ENCODE measurements at places on chromosomes 1 and 21.

DNA sequence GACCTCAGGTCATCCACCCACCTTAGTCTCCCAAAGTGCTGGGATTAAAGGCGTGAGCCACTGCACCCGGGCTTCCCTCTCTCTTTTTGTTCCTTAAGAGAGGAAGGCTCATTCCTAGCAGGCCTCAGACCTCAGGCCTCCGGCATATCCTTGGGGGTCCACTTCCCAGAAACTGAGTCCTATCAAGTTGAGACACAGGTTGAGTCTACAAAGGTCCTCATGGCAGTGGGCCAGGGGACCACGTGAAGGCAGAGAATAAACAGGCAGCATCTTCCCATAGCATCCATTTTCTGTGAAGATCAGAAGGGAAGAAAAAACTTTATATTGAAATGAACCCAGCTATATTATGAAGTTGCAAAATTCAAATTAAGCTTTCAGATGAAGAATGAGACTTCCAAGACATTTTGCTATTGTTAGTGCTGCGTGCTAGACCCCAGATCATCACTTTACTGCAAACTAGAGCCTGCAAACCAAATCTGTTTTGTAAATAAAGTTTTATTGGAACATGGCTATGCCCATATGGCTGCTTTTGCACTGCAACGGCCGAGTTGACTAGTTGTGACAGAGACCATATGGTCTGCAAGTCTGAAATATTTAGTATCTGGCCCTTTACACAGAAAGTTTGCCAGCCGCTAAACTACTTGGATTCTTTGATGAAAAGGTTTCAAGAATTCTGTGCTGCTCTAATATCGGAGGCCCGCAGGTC, 3.5 kb upstream of the CELA2A start:
- no peak for DNase-seq

GRCh38 chr1:241641773-241642592, 1.8 kb upstream of the CHML start:
- DNase-seq = no peak

GRCh38 chr1:117138106-117138505, 16.6 kb upstream of the TRIM45 start:
- DNase-seq = no peak

DNA sequence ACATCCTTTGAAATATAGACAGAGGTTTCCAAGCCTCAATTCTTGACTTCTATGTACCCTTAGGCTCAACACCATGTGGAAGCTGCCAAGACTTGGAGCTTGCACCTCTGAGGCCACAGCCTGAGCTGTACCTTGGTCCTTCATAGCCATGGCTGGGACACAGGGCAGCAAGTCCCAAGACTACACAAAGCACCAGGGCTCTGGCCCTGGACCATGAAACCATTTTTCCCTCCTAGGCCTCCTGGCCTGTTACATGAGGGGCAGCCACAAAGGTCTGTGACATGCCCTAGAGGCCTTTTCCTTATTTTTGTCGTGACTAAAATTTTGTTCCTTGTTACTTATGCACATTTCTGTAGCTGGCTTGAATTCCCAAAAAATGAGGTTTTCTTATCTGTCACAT, 953.1 kb upstream of the ADGRL4 start:
- no peak for DNase-seq

DNA sequence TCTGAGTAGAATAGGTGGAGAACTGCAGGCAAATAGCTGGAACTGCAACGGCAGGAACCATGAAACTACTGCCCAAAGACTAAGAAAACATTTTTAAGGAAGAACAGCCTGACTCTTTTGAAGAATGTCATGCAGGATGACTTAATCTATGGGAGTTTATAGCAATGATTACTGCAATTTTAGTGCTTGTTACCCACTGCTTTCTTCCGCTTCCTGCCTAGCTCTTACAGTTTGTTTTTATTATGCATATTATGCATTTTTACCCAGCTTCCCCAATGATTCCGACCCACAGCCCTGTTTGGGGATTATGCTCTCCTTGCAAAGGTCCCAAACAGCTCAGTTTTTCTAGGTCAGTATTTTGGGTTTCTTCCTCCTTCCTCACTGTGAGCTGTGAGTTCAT, 71.2 kb downstream of the PCNX2 start:
- no peak for DNase-seq

DNA sequence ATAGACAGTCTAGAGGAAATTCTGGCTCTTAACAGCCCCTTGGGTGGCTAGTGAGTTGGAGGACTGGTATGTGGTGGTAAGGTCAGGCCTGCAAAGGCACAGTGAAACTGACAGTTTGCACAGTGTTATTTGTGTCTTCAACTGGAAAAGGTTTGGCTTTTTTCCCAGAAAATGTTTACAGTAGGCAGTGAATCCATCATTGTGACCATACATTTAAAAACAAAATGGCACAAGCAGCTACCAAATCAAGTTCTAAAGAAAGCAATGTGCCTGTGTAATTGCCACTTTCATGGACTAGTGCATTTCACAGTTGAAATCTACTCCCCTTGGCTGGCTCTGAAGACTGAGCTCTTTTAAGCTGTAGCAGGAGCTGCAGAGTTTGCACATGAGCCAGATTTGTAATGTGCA, 24.8 kb downstream of the ATPAF1 start:
- DNase-seq = no peak

DNA sequence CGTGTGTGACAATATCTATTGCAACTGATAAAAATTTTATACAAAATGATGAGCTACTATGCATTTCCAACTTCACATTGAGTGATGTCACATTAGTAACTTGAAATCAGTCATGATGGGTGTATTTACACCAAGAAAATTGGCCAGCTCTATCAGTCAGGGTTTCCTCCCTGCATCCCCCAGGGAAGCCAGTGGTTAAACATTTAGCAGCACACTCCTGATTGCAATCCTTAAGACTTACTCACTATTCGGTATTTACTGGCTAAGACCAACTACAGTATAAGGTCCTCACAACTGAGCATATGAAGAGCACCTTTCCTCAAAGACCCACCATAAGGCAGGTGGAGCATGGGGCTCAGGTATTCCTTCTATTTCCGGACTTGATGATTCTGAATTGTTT, 41.3 kb upstream of the PTGFRN start:
- DNase-seq = no peak

- DNase-seq = no peak
These were observed 11.2 kb downstream of the RPL5 start for GRCh38 chr1:92843046-92843423.

GRCh38 chr1:190551638-190552037, 74.0 kb upstream of the BRINP3 start:
- no peak for DNase-seq

GRCh38 chr1:60765204-60765603, 317.2 kb upstream of the NFIA start:
- DNase-seq = no peak

- no peak for DNase-seq
These were observed 230.0 kb upstream of the B3GALT2 start for GRCh38 chr1:193416226-193417024.

DNA sequence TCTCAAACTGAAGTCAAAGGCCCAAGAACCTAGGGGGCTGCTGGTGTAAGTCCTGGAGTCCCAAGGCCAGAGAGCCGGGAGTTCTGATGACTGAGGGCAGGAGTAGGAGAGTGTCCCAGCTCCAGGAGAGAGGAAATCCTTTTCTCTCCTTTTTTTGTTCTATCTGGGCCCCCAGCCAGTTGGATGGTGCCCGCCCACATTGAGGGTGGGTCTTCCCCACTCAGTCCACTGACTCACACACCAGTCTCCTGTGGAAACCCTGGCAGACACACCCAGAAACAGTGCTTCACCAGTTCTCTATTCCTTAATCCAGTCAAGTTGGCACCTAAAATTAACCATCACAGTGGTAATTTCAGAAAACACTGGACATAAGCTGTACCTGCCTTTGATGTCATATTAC, 12.7 kb upstream of the WDR26 start:
- no peak for DNase-seq

GRCh38 chr21:29529139-29529538, 230.4 kb downstream of the BACH1 start:
- DNase-seq = no peak

DNA sequence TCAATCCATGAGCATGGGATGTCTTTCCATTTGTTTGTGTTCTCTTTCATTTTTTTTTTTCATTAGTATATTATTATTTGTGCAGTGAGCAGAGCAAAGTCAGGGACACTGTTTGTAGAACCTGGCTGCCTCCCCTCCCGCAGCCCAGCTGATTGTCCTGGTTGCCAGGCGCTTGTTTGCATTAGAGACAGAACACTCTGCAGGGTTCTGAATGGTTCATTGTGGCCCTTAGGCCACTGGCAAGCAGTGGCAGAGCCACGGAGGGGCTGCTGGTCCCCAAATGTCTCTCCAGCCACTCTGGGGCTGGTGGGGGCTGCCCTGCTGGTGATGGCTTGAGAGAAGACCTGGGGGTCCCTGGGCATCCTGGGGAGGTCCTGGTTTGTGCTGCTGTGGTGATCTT, 29.0 kb downstream of the ETS2 start:
- no peak for DNase-seq

DNA sequence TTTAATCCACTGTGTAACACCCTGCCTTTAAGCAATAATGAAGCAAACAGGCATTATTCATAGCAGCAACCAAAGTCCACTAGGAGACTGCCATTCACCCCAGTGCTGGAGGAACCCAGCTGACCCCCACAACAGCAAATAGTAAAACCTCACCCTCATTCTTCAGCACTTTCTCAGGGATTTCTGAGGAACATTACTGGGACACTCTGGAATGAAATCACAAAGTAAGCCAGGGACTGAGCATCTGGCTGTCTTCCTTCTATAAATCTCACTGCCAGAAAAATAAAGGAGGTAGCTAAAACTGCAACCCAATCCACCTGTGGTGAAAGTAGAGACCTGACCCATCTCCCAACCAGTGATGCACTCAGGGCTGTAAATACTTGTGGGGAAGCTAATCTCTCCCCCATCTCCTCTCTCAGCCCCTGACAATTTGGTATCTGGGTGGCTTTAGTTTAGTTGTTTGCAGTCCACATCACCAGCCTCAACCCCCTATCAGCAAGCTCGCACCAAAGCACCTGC, 47.1 kb downstream of the COL6A1 start:
- no peak for DNase-seq

GRCh38 chr1:10415211-10415930, 14.9 kb upstream of the CENPS start:
- DNase-seq = no peak

- no peak for DNase-seq
These were observed 1.4 kb downstream of the B3GALNT2 start for GRCh38 chr1:235502601-235503402.

- no peak for DNase-seq
These were observed 23.1 kb upstream of the TNFRSF1B start for GRCh38 chr1:12143631-12144155.

GRCh38 chr1:46613661-46614603, 2.7 kb downstream of the MOB3C start:
- no peak for DNase-seq

- no peak for DNase-seq
These were observed 6.0 kb downstream of the TXNIP start for GRCh38 chr1:145990249-145990855.

GRCh38 chr1:26998429-26999300, 5.2 kb downstream of the TRNP1 start:
- no peak for DNase-seq

- DNase-seq = no peak
These were observed 6.8 kb downstream of the ARV1 start for GRCh38 chr1:230985711-230986110.

DNA sequence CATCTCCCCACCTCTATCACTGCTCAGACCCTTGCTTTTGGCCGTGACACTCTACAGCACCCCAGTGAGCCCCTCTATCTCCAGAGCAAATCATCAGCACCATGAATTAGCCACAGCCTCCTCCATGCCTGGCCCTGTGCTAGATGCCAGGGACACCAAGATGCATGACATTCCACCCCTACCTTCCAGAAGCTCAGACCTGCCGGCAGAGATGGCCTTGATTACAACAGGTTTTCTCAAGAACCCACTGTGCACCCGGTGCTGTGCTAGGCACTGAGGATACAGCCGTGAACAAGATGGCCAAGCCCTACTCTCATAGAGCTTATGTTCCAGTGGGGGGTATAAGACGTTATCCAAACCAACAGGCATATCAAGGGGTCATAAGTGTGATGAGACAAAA, 30.6 kb downstream of the CDK18 start:
- DNase-seq = no peak

DNA sequence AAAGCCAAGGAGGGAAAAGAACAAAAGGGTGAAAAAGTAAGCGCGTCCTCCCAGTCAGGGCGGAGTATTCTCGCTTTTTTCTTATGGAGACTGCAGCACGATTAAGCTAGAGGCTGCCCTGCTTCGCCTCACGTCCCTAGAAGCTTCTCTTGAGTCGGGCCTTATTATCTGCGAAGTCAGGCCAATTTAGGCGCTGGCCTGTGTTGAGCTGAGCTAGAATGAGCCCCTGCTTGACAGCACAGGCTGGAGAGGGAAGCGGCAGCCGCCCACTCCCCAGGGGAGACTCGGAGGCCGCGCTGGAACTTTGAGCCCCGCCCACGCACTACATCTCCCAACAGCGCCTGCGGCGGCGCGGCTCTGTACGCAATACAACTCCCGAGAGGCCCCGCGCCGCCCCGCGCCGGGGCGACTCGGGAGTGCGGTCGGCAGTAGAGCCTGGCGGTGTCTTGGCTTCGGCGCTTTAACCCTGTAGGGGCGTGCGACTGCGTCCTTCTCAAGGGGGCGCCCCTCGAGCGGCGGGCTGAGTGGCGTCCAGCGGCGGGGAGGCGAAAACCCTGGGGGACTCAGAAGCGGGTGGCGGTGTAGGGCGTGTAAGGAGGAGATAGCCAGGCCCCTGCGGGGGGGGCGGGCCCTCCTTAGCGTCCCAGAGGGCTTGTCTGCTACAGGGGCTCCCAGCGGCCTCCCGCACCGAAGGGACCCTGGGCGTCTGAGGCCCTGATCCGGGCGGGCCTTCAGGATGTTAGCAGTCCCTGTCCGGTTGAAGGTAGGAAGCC, 888 bp downstream of the ZNF436 start:
- peak; percentile 79 for DNase-seq

- no peak for DNase-seq
These were observed 667.1 kb upstream of the PKN2 start for GRCh38 chr1:88016947-88017346.

- DNase-seq = no peak
These were observed 144.5 kb downstream of the C1orf21 start for GRCh38 chr1:184531296-184531695.

- no peak for DNase-seq
These were observed 290.3 kb upstream of the SGIP1 start for GRCh38 chr1:66243548-66244130.

DNA sequence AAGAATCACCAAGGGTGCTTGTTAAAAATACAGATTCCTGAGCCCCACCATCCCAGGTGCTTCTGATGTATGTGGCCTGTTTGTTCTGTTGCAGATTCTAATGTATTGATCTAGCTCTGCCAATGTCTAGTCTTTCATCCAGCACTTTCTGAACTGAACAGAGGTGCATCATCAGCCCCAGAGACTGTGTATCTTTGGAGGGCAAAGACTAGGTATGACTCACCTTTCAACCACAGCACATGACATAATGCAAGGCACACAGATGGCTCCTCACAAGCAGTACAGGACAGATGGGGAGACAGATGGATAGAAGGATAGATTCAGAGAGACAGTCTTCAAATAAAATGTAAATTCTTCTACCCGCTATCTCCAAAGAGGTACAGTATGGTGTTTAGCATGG, 32.3 kb downstream of the CD58 start:
- no peak for DNase-seq

- DNase-seq = no peak
These were observed 8.9 kb upstream of the CD48 start for GRCh38 chr1:160720356-160721085.
